ENCODE measurements at places on chromosomes 5 and 9.

DNA sequence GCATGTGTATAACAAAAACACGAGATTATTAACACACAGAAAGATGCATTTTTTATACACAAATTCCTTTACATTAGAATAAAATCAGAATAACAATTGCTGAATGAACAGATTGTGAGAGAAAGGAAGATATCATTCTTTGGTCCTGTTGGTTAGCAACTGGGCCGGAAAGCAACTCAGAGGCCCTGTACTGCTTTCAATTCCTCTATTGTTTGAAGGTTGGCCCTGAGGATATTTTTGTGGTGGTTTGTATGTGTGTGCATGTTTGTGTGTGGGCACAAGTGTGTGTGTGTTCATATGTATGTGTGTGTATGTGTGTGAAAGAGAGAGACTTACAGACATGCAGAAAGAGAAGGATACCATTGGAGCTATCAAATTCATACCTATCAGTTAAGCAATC lies 356.8 kb upstream of the DMAC1 start:
- peak; percentile 22 for DNase-seq

- DNase-seq = no peak
Observed at GRCh38 chr5:158014372-158014771, 155.4 kb upstream of the CLINT1 start.

DNA sequence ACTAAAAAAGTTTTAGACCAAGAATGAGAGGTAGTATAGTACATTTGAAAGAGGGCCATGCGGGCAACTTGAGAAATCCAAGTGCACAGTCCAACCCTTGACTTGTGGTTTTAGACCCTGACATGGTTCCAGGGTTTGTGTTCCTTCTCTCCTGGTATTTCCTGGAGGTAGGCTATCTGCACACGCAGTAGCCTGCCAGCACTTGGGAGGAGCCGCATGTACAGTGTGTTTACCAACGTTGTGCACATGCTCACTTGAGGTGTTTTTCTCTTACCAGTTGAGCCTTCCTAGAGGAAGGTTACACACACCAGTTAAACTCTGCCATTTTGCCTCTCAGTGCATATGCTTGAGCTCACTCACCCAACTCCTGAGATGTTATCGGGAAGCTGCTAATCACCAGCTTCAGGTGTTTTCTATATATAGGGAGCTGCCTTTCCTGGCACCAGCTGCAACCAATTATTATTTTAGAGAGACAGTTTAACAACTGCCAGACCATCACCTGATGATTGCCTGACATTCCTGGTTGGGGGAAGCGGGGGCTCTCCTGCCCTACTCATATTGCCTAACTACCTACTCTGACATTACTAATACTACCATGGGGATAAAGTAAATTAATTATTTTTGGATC lies 593.4 kb upstream of the TUSC1 start:
- DNase-seq = no peak

DNA sequence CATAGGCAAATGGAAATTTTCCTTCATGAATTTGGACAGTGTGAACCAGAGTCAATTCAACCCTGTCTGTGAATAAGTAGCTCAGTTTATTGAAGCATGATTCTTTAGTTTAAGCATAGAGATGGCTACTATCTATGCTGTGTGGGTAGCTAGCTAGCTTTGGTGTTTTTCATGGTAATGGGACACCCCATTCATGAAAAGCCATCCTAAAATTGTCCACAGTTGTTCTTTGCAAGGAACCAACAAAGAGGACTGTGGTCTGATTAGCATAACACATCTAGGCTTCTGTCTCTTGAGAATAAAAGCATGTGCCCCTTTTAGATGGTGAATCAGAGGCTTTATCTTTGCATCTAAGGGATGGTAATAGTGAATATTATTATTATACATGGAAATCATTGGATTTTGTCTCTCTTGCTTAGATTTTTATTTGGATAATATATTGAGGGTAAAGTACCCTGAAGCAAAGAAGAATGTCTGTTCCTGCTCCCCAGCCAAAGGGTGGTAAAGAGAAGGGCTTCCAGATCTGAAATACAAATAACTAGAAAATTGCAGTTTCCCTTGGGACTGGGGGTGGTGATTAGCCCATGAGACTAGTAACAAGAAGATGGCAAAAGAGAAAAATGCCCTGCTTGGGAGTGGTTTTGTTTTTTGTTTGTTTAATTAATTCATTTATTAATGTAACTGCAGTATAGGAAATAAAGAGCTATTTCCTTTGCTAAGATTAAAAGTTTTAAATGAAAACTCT lies 624.2 kb upstream of the ZNF608 start:
- DNase-seq = no peak

DNA sequence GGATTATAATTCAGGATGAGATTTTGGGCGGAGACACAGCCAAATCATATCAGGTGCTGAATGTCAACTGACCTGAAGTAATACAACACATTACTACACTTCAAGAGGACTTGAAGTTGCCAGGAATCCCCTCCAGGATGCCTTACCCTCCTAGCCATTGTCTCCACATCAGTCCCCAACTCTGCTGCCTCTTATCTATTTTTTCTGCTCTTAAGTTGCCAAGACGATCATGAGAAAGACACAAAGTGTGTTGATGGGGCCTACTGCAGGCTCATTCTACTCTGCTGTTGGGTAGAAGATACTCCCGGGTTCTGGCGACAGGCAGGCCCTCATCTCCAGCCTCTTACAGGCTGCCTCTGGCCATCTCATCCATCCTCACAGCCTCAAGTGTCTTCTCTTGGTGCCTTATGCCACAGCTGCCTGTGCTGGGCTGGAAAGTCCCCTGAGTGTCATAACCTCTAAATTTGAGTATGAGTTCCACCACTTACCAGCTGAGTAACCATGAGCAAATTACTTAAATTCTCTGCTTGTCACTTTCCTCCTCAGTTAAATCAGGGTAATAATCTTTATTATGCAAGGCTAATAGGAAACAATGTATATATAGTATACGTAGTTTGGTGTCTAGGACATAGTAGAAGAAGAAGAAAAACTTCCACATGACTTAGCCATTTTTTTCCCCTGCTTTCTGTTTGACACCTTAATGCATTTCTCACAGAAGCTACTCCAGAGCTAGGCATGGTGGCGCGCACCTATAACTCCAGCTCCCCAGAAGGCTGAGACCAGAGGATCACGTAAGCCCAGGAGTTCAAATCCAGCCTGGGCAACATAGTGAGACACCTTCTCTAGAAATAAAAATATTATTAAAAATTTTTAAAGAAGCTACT lies 73.0 kb upstream of the SNX2 start:
- DNase-seq = no peak

All from putamen (tissue), 1 donor.